ENCODE measurements at places on chromosomes 2 and 18.

DNA sequence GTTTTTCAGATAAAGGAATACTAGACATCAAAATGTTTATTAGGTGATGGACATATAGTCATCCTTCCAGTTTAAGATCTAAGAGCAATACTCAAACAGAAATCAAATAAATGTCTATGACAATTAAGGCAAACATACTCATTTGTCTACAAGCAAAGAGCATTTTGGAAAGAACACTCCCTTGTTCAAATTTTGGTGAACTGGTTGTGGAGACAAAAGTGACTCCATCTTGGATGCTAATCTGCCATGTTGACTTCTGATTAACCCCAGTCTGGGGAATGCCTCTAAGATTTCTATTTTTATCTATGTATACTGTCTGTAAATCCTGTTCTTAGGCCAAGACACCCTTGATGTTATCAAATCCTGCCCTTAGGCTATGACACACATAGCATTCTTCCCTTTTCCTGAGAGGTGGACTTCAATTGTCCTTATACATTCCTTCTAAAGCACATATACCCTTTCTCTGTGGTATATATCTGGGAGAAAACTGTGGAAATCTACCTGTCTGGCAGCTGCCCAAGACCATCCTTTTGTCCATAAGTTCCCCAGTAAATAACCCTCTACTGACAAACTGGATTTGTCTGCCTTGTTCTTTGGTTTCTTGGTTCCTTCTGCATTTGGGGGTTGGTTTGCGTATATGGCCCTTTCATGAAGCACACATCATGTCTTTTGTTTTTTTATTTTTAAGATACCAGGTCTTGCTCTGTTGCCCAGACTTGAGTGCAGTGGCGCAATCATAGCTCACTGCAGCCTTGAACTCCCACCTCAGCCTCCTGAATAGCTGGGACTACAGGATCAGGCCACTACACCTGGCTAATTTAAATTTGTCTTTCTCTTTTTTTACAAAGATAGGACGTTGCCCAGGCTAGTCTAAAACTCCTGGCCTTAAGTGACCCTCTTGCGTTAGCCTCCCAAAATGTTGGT, 12.5 kb upstream of the PLEKHM3 start:
- DNase-seq: no peak

DNA sequence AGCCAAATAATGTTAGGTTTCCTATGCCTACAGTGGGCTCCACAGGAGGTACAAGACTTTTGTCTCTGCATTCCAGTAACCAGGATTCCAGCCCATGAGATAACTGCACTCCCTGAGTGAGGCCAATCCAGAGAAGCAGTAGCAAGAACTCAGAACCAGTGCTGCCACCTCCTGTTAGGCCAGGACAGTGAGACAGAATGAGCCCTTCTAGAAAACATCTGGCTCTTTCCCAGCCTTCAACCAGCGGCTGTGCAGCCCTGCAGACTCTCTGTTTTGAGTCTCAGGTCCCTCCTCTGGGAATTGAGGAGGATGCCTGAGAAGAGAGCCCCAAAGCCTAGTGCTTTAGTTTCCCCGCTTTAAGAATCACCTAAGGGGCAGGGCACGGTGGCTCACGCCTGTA, 44.2 kb downstream of the ARID5A start:
- no peak for DNase-seq

- peak; percentile 50 for DNase-seq
Measured at GRCh38 chr18:54052732-54053429, 171.6 kb downstream of the MBD2 start.

GRCh38 chr2:190105554-190105953, 43.0 kb upstream of the MSTN start:
- DNase-seq: no peak

- no peak for DNase-seq
Measured at GRCh38 chr2:73855526-73855925, 26.8 kb downstream of the STAMBP start.

DNA sequence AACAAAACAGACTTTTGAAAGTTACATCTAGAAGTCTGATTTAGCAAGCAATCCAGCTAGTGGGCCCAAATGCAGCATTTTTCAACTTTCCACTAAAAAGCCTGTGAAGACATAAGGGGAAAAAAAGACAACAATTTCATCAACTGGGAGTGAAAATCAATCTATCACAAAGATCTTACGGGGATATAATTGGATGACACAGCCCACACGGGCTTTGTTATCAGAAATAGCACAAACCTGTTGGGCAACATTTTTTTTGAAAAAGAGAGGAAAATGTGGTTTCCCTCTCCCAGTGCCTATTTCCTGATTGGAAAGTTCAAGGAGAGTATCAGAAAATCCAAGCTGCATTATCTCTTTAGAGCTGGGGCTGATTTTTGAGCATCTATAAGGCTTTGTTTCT, 132.7 kb downstream of the EVA1A start:
- DNase-seq: no peak

- no peak for DNase-seq
Measured at GRCh38 chr2:196431957-196432356, 207.6 kb upstream of the CCDC150 start.

DNA sequence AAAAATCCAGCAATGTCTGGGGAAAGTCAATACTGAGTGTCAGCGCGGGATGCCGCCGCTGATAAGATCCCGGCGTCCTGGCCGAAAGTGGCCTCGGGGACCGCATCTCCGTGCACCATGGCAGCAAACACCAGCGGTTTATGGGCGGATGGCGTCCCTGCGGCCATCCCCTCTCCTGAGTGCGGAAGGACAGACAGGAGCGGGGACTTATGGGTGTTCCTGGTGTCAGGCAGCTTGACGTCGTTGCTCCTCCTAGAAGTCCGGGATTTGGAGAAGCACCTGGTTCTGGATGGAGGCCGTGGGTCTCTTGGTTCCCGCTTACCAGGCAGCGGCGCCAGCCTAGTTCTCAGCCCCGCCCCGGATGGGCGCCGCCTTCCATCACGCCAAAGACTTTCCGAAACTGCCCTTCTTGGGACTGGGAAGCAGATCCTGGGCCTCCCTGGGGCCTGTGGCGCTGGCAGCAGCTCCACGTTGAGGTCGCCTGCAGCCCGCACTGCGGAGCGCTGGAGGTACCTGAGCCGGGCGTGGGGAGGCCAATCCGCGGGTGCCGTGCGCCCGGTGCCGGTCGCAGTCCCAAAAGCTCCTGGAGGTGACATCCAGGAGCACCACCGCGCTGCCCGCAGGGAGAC, 119.1 kb downstream of the CCDC74A start:
- DNase-seq: no peak

All from GF-D8 (cell line).